ENCODE measurements at places on chromosomes 5 and 9. TPM values are rescaled to one million over a fixed set of nuclear protein-coding genes. Genes with fewer than 3 reads are reported as not detected.

DNA sequence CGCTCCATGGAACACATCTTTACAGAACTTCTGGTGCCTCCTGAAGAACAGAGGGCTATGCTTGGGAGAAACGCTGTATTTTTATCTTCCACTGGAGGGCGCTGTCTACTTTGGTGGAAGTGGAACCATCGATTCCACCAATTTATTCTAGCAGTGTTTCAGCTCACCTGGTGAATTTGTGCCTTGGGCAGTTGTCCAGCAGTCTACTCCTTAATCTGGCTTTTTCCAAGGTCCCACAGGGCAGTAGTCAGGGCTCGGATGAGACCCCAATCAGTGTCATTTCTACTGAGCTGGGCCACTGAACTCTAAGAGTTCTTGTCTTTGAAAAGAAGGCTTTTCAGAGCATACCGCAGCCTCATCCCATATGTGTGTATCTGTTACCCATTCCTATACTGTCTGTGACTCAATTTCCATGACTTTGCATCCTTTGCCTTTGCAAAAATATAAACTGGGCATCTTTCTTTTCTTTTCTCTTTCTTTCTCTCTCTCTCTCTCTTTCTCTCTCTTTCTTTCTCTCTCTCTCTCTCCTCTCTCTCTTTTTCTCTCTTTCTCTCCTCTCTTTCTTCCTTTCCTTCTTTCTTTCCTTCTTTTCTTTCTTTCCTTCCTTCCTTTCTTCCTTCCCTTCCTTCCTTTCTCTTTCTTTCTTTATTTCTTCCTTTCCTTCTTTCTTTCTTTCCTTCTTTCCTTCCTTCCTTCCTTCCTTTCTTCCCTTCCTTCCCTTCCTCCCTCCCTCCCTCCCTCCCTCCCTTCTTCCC, 138.4 kb upstream of the ZNF618 start:
- H3K4me3 ChIP-seq: no peak overlapping the region
- H3K27me3 ChIP-seq: no peaks in the 10 kb centered on the region
- DNase-seq: peak; percentile 17
- H3K4me1 ChIP-seq: no peaks in the 10 kb centered on the region

- no peaks in the 10 kb centered on the region for H3K36me3 ChIP-seq
- no peak overlapping the region for H3K27ac ChIP-seq
- no peaks in the 10 kb centered on the region for H3K27me3 ChIP-seq
- no peak for DNase-seq
- no peak overlapping the region for H3K4me3 ChIP-seq
- no peaks in the 10 kb centered on the region for H3K4me1 ChIP-seq
Measured at GRCh38 chr9:116541402-116541801, 145.7 kb upstream of the TRIM32 start.

Gene CCL21
- total RNA-seq: 7.6 TPM

GRCh38 chr5:91438871-91439270, 55.8 kb upstream of the ARRDC3 start:
- H3K36me3 ChIP-seq: no peaks in the 10 kb centered on the region
- H3K27ac ChIP-seq: no peak overlapping the region
- DNase-seq: no peak
- H3K27me3 ChIP-seq: no peaks in the 10 kb centered on the region
- H3K4me3 ChIP-seq: no peak overlapping the region

DNA sequence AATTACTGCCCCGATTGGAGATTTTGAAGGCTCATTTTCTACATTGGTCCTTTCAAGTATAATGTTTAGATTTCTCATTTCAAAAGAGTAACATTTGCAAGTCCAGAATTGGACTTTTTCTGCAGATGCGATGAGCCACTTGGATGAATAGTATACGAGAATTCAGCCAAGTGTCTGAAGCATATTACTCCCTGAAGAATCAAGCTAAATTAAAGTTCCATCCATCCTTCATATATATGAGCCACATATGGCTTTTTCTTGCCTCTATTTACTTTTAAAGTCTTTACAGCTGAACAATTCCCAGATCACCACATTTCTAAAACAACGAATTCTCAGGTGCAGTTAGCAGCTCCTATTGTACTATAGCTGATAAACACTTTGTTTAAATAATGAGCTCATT, 288.7 kb downstream of the CEMIP2 start:
- no peak for DNase-seq
- no peaks in the 10 kb centered on the region for H3K4me1 ChIP-seq
- H3K27ac ChIP-seq: no peak overlapping the region
- H3K36me3 ChIP-seq: no peaks in the 10 kb centered on the region
- no peak overlapping the region for H3K4me3 ChIP-seq

DNA sequence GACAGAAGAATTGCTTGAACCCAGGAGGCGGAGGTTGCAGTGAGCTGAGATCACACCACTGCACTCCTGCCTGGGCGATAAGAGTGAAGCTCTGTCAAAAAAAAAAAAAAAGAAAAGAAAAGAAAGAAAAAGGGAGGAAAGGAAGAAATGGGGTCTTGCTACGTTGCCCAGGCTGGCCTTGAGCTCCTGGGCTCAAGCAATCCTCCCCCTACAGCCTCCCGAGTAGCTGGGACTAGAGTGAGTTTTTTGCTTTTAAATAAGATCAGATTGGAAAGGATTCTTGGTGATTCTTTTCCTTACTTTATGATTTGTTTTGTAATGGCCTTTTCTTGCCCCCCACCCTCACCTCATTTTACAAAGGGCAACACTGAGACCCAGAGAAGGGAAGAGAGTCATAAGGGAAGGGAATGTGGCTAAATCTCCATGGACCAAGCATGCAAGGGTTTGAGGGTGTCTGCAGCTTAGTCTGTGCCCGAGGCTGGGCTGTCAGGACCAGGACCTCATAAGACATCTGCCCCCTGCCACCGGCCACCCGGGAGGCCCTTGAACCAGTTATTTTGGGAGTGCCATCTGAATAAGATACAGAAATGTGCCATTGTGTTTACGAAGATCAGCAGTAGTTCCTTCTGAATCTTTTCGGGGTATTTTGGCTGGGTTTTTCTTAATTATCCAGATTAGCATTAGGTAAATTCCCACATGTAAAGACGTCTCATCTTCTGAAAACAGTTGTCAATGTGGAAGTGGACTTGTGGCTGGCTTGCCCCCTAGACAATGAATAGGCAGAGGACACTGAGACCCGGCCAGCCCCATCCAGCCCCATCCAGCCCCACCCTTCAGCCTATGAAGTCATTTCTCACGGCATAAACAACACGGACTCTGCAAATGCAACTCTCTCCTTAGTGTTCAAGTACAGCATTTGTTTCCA, 44.5 kb upstream of the GRHPR start:
- H3K27me3 ChIP-seq: no peaks in the 10 kb centered on the region
- no peak overlapping the region for H3K27ac ChIP-seq
- no peaks in the 10 kb centered on the region for H3K36me3 ChIP-seq

- no peak for DNase-seq
- H3K4me1 ChIP-seq: no peaks in the 10 kb centered on the region
- H3K27ac ChIP-seq: no peak overlapping the region
- no peaks in the 10 kb centered on the region for H3K36me3 ChIP-seq
- H3K27me3 ChIP-seq: no peaks in the 10 kb centered on the region
Measured at GRCh38 chr5:36897616-36898015, 21.0 kb downstream of the NIPBL start.

Gene FOXD4L5
- 0.14 TPM for total RNA-seq

Gene SLC4A9
- total RNA-seq: not detected

Gene DNAI1
- 3.8 TPM for total RNA-seq

GRCh38 chr5:127072861-127073846, at the start of gene C5orf63:
Gene C5orf63, minus strand, starts transcription at chr5:127073502. Its CDS starts 14,507 bp downstream, at chr5:127058995.
- H3K36me3 ChIP-seq: no peaks in the 10 kb centered on the region
- H3K4me3 ChIP-seq: peak within 1 kb of the TSS; percentile 52
- H3K27ac ChIP-seq: peak within 1 kb of the TSS; percentile 38

GRCh38 chr9:95974389-95974788, 98.9 kb downstream of the ERCC6L2 start:
- no peaks in the 10 kb centered on the region for H3K36me3 ChIP-seq
- DNase-seq: no peak
- no peak overlapping the region for H3K27ac ChIP-seq
- no peaks in the 10 kb centered on the region for H3K4me1 ChIP-seq
- no peaks in the 10 kb centered on the region for H3K27me3 ChIP-seq

DNA sequence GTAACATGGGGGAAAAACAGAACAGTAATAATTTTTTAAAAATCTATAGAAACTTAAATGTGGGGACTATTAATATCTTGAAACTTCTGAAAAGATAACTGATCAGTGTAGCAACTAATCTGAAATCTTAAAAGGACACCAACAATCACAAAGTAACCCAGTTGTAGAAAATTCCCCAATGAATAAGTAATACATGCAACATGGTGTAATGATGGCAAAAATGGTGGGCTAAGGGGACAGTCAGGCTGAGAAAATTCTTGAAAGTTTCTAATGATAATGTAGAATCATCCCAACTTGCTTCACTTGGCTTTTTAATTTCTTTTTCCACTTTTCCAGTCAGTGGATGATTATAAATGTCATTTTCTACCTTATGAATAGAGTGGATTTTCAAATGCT, 5.4 kb downstream of the NFIL3 start:
- H3K27me3 ChIP-seq: no peaks in the 10 kb centered on the region
- no peak overlapping the region for H3K4me3 ChIP-seq
- no peaks in the 10 kb centered on the region for H3K4me1 ChIP-seq
- DNase-seq: no peak
- H3K27ac ChIP-seq: peak overlapping the region; percentile 16

DNA sequence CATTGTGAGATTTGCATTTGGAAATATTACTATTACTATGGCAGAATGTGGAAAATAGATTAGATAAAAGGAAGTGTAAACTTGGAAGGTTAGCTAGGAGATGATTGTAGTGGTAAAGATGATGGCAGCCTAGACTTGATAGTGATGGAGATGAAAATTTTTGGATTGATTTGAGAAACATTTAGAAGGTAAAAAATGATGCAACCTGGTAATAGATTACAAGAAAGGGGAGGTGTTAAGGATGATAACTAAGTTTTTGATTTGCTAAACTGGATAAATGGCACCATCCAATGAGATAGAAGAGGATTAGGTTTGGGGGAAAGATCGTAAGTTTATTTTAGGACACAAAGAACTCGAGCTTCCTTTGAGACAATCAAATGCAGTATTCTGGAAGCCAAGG, 8.9 kb upstream of the SLC30A5 start:
- H3K4me1 ChIP-seq: no peaks in the 10 kb centered on the region
- H3K4me3 ChIP-seq: no peak overlapping the region
- H3K27me3 ChIP-seq: no peaks in the 10 kb centered on the region

GRCh38 chr5:172144291-172144815, 43.7 kb downstream of the STK10 start:
- DNase-seq: no peak
- H3K27ac ChIP-seq: no peak overlapping the region
- H3K4me3 ChIP-seq: no peak overlapping the region
- no peaks in the 10 kb centered on the region for H3K27me3 ChIP-seq

DNA sequence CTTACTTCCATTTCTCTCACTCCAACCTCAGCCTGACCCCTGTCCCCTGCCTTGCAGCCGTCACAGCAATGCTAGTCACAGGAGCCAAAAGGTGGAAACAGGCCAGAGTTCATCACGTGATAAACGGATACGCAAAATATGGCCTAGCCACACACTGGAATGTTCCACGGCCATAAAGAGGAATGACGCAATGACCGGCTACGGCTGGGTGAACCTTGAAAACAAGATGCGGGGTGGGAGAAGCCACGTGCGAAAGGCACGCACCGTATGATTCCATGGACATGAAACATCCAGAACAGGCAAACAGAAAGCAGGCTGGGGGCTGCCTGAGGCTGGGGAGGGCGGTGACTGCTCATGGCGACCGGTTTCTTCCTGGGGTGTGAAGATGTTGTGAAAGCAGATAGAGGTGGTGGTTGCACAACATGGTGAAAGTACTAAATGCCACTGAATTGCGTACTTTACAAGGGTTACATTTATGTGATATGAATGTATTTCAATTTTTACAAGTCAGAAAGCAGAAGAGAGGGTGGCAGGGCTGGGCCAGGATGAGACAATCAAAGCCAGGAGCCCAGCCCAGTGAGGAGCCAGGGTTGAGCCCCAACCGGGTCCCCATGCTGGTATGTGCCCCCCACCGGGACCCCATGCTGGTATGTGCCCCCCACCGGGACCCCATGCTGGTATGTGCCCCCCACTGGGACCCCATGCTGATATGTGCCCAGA, 117.8 kb upstream of the SARDH start:
- H3K36me3 ChIP-seq: no peaks in the 10 kb centered on the region
- no peaks in the 10 kb centered on the region for H3K4me1 ChIP-seq
- no peak overlapping the region for H3K27ac ChIP-seq
- DNase-seq: peak; percentile 44
- H3K4me3 ChIP-seq: no peak overlapping the region

- no peaks in the 10 kb centered on the region for H3K27me3 ChIP-seq
- H3K36me3 ChIP-seq: no peaks in the 10 kb centered on the region
- H3K27ac ChIP-seq: no peak overlapping the region
- DNase-seq: no peak
- H3K4me3 ChIP-seq: no peak overlapping the region
Measured at GRCh38 chr5:17277907-17278306, 60.5 kb downstream of the BASP1 start.

DNA sequence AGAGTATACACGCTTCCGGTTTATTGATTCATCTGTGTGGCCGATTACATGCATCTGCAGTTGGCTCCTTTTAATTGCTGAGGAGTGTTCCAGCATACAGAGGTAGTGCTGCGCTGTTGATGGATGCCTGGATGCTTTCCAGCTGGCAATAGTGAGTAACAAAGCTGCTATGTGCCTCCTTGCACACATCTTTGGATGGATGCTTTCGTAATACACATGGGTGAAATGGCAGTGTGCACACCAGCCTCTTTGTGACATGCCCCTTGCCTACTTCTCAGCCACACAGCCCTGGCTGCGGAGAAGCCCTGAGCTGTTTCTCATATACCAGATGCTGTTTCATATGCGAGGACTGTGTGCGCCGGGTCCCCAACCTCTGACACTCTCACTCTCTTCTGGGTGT, 151.0 kb downstream of the GADD45G start:
- H3K4me1 ChIP-seq: no peaks in the 10 kb centered on the region
- H3K36me3 ChIP-seq: no peaks in the 10 kb centered on the region
- H3K4me3 ChIP-seq: no peak overlapping the region

DNA sequence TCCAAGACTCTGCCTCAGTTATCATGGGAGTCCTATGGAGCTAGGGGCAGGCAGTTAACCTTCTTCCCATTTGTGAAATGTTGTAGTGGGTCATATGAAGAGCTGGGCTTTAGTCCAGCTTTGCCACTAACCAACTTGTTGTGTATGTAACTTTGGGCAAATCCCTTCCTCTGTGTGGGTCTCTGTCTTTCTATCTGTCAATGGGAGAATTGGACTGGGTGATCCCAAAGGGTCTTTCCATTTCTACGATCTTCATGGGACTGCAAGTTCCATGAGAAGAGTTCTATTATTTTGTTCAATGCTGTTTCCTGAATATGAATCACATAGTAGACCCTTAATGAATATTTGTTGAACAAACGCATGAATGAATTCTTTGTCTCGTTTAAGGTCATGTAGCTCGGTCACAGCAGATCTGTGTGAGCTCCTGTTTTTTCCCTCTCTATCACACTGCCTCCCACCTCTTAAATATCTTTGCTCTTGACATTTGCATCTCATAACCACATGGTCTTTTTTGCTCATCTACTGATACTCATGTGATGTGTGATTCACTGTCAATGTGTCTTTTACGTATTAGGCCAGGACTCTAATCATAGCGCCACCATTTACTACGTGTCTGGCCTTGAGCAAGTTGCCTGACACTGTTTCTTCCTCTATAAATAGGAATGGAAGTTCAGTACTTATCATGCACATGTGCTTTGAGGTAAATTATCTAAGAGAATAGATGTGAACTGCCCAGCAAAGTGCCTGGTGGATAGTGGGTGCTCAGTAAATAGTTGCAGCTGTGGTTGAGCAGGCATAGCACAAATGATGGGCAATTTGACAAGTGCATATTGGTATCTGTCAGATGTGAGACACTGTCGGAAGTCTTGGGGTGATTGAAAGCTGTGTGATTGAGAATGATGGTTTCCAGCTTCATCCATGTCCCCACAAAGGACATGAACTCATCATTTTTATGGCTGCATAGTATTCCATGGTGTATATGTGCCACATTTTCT, 37.4 kb downstream of the PTTG1 start:
- no peaks in the 10 kb centered on the region for H3K4me1 ChIP-seq
- H3K36me3 ChIP-seq: no peaks in the 10 kb centered on the region
- H3K27ac ChIP-seq: no peak overlapping the region
- H3K4me3 ChIP-seq: no peak overlapping the region
